ENCODE measurements at places on chromosomes 16 and 17. TPM values are rescaled to one million over a fixed set of nuclear protein-coding genes. Genes with fewer than 3 reads are reported as not detected.

Gene RAB26
- 1.3 TPM for total RNA-seq

- no peak for DNase-seq
Observed at GRCh38 chr17:29020576-29020975, 14.7 kb upstream of the SEZ6 start.

Gene GPR179
- not detected for total RNA-seq

Gene ICAM2
- 1,319 TPM for total RNA-seq

DNA sequence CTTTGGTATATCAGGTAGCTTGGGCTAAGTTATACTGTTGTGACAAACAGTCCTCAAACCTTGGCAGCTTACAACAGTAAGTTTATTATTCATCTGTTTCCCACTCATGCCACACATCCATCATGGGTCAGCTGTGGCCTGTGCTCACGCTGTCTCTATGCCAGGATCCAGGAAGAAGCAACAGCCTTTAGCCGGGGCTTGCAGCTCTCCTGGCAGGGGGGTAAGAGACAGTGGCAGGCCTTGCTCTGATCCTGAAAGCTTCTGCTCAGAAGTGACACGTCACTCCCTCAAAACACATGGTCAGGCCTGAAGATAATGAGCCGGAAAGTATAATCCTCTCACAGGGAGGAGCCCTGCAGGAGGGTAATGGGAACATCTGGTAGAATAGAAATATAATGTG is 377.6 kb downstream of the CPPED1 start:
- DNase-seq, result no peak

DNA sequence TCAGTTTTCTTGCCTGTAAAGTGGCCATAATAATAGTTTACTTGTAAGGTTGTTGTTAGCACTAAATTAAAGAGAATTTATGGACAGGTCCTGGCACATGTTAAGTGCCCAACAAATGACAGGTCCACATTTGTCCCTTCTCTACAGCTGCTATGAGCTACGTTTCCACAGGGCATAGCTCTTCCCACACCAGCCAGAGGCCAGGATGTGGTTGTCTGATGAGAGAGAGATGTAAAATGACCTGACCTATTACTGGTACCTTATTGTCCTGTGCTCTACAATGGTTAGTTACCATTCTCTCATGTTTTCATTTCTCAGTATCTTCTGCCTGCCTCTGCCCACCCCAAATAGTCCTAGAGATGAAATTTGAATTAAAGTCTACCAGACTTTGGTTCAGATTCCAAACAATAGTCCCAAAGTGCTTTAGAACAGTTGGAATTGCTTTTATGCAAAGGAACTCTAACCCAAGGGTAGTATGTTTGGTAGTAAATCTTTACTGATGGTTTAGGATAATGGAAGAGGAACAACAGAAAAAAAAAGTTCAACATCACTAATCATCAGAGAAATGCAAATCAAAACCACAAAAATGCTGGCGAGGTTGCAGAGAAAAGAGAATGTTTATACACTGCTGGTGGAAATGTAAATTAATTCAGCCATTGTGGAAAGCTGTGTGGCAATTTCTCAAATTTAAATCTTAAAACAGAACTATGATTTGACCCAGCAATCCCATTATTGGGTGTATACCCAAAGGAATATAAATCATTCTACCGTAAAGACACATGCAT is 57.1 kb upstream of the ANKFN1 start:
- no peak for DNase-seq

Gene IKZF3
- total RNA-seq, result not detected

Gene SMIM36
- not detected for total RNA-seq

Data from glomerular endothelial cell (primary cell).